A549 treated with ZK216348 at 1 μM for 4 hours (cell line): ENCODE measurements at places on chromosomes 12 and 14. TPM values are rescaled to one million over a fixed set of nuclear protein-coding genes. Genes with fewer than 3 reads are reported as not detected.

Gene CLMN
- 4.2 to 6.5 TPM (median 4.3 TPM) in 5 replicates for total RNA-seq

Gene NELL2
- not detected in 5 replicates for total RNA-seq

Gene CDKN1B
- total RNA-seq = 12.7 to 20.2 TPM (median 19.3 TPM) in 5 replicates

Gene ZDHHC22
- total RNA-seq = 0.13 to 0.20 TPM (median 0.20 TPM) in 5 replicates

Gene JPH4
- 0.04 to 0.08 TPM (median 0.07 TPM) in 3 of 5 replicates, not detected in the others for total RNA-seq

Gene RND1
- 7.4 to 10.7 TPM (median 8.7 TPM) in 5 replicates for total RNA-seq

Gene KLRC1
- total RNA-seq = 0.09 TPM in 1 of 5 replicates, not detected in the others

Gene PDE3A
- total RNA-seq = 1.8 to 4.4 TPM (median 3.5 TPM) in 5 replicates

Gene ACSM4
- total RNA-seq = not detected in 5 replicates

Gene ENO2
- total RNA-seq = 32.7 to 43.8 TPM (median 41.2 TPM) in 5 replicates

Gene MYO1A
- total RNA-seq = 0.16 to 0.68 TPM (median 0.55 TPM) in 5 replicates

Gene HOXC12
- not detected in 5 replicates for total RNA-seq

Gene SPIC
- not detected in 5 replicates for total RNA-seq

Gene SLC24A4
- total RNA-seq = 0.10 to 0.22 TPM (median 0.21 TPM) in 5 replicates

Gene ATXN2
- total RNA-seq = 42.2 to 56.6 TPM (median 51.6 TPM) in 5 replicates

Gene CCDC175
- not detected in 5 replicates for total RNA-seq

Gene CIROP
- not detected in 5 replicates for total RNA-seq

Gene PLEKHG7
- total RNA-seq = not detected in 5 replicates

Gene GLT8D2
- 0.20 to 0.59 TPM (median 0.21 TPM) in 4 of 5 replicates, not detected in the other for total RNA-seq

Gene OSBPL8
- 9.6 to 22.3 TPM (median 17.8 TPM) in 5 replicates for total RNA-seq

Gene SNRPF
- total RNA-seq = 99.7 to 230 TPM (median 117 TPM) in 5 replicates

Gene KRT78
- 0.24 TPM in 1 of 5 replicates, not detected in the others for total RNA-seq

Gene PTPN6
- 6.2 to 12.8 TPM (median 11.9 TPM) in 5 replicates for total RNA-seq

Gene ETFBKMT
- 0.40 to 1.4 TPM (median 0.72 TPM) in 5 replicates for total RNA-seq

Gene ANKRD33
- not detected in 5 replicates for total RNA-seq

Gene SP1
- total RNA-seq = 16.9 to 28.2 TPM (median 22.8 TPM) in 5 replicates

Gene LIMA1
- total RNA-seq = 4.9 to 9.0 TPM (median 6.4 TPM) in 5 replicates

Gene HOXC4
- total RNA-seq = 1.7 to 3.9 TPM (median 3.8 TPM) in 5 replicates

Gene KRT82
- not detected in 5 replicates for total RNA-seq

Gene OR4K13
- not detected in 5 replicates for total RNA-seq

Gene KRT72
- total RNA-seq = not detected in 5 replicates

Gene UTP20
- 13.8 to 19.4 TPM (median 16.6 TPM) in 5 replicates for total RNA-seq

Gene KRT85
- not detected in 5 replicates for total RNA-seq

Gene ZFYVE21
- 33.8 to 44.5 TPM (median 38.8 TPM) in 5 replicates for total RNA-seq

Gene AMHR2
- 0.88 to 2.1 TPM (median 1.3 TPM) in 5 replicates for total RNA-seq

Gene KLRC3
- total RNA-seq = 0.35 TPM in 1 of 5 replicates, not detected in the others

Gene CIDEB
- 0.12 to 0.21 TPM (median 0.18 TPM) in 4 of 5 replicates, not detected in the other for total RNA-seq

Gene ANO6
- total RNA-seq = 43.4 to 72.8 TPM (median 59.4 TPM) in 5 replicates

Gene SERPINA12
- total RNA-seq = not detected in 5 replicates

Gene ASPG
- total RNA-seq = 0.20 TPM in 1 of 5 replicates, not detected in the others

Gene RNFT2
- 1.2 to 3.3 TPM (median 2.8 TPM) in 5 replicates for total RNA-seq

Gene CLEC4E
- 0.11 to 0.68 TPM (median 0.26 TPM) in 3 of 5 replicates, not detected in the others for total RNA-seq

Gene ACAD10
- 9.3 to 14.7 TPM (median 11.8 TPM) in 5 replicates for total RNA-seq

Gene TRIM9
- total RNA-seq = 8.7 to 14.2 TPM (median 11.2 TPM) in 5 replicates

Gene KERA
- total RNA-seq = not detected in 5 replicates

Gene SLC4A8
- 0.77 to 1.8 TPM (median 1.6 TPM) in 5 replicates for total RNA-seq

Gene KIF26A
- total RNA-seq = 1.3 to 4.6 TPM (median 4.2 TPM) in 5 replicates

Gene B4GALNT3
- total RNA-seq = 0.34 to 1.0 TPM (median 0.69 TPM) in 5 replicates

Gene RPS29
- total RNA-seq = 3,825 to 4,971 TPM (median 4,174 TPM) in 5 replicates

Gene CCDC63
- total RNA-seq = not detected in 5 replicates

Gene GPR65
- not detected in 5 replicates for total RNA-seq

Gene PLXNC1
- 0.04 to 0.18 TPM (median 0.11 TPM) in 5 replicates for total RNA-seq

Gene SLCO1B1
- total RNA-seq = 0.15 to 0.53 TPM (median 0.26 TPM) in 5 replicates
